Activated T-helper 1 cell treated with anti-CD3 and anti-CD28 coated beads, Interleukin-2, amount 50 U/mL, for 16 hours (primary cell): ENCODE measurements at places on chromosomes 3 and 15.

- no peak for DNase-seq
Observed at GRCh38 chr3:123939706-123940105, 21.3 kb downstream of the CCDC14 start.

GRCh38 chr3:196135693-196136639 lies 54.1 kb upstream of the TFRC start:
- no peak for DNase-seq

DNA sequence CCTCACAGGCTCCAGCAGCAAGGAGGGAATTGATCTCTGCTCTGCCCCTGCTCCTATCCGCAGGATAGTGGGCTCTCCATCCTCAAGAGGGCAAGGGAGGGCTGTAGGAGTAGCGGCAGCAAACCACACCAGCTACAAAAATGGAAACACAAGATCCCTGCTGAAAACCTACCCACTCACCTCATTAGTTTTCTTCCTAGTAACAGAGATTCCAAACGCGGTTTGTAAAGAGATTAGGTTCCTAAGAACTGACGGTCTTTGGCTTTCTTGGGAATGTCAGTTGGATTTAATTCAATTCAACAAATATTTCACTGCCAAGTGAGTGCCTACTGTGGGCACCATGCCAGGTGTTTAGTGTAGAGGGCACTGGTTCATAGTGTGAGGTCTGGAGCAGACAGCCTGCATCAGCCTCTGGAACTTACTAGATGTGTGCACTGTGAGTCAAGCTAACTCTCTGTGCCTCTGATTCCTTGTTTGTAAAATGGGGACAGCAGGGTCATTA lies 84.7 kb downstream of the MRPL46 start:
- no peak for DNase-seq

- no peak for DNase-seq
Observed at GRCh38 chr3:39637807-39638206, 170.3 kb downstream of the MOBP start.

- no peak for DNase-seq
Observed at GRCh38 chr15:45555934-45556608, 31.1 kb upstream of the BLOC1S6 start.

GRCh38 chr15:65389226-65389625 lies 11.4 kb upstream of the IGDCC3 start:
- no peak for DNase-seq

- no peak for DNase-seq
Observed at GRCh38 chr3:139006051-139006716, at the start of gene PRR23A. PRR23A (minus strand) TSS chr3:139006268; CDS start chr3:139006268, 0 bp downstream.

DNA sequence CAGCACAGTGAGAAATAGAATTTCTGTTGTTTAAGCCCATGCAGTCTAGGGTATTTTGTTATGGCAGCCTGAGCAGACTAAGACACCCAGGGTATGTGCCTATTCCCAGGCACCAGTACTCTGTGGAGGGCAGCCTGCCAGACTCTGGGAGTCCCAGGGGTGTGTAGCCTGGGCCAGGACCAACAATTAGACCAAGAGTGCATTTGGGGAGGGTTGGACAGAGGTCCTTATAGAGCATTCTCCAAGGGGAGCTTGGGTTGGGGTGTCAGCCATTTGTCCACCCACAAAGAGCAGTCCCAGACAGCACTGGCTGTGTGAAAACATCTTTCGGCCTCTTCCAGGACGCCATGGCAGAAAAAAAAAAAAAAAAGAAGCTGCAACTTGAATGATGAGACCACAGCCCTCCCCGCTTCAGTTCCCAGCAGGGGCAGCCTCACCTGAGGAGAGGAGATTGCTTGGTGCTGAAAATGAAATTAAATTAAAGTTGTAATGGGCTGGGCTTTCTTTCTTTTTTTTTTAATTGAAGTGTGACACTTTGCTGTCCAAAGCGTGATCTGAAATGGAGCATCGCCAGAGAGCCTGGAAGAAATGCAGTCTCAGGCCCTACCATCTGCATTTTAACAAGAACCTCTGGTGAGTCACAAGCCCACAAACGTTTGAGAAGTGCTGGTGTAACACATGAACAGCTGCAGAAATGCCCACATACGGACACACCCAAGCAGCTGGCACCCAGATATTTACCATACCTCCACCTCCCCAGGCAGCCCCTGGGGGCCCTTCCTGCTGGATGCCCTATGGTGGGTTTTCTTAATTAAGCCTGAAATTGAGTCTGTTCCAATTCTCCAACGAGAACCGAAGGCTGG lies 21.3 kb upstream of the CAV3 start:
- DNase-seq: no peak

- no peak for DNase-seq
Observed at GRCh38 chr3:177594096-177594495, 396.8 kb upstream of the TBL1XR1 start.

DNA sequence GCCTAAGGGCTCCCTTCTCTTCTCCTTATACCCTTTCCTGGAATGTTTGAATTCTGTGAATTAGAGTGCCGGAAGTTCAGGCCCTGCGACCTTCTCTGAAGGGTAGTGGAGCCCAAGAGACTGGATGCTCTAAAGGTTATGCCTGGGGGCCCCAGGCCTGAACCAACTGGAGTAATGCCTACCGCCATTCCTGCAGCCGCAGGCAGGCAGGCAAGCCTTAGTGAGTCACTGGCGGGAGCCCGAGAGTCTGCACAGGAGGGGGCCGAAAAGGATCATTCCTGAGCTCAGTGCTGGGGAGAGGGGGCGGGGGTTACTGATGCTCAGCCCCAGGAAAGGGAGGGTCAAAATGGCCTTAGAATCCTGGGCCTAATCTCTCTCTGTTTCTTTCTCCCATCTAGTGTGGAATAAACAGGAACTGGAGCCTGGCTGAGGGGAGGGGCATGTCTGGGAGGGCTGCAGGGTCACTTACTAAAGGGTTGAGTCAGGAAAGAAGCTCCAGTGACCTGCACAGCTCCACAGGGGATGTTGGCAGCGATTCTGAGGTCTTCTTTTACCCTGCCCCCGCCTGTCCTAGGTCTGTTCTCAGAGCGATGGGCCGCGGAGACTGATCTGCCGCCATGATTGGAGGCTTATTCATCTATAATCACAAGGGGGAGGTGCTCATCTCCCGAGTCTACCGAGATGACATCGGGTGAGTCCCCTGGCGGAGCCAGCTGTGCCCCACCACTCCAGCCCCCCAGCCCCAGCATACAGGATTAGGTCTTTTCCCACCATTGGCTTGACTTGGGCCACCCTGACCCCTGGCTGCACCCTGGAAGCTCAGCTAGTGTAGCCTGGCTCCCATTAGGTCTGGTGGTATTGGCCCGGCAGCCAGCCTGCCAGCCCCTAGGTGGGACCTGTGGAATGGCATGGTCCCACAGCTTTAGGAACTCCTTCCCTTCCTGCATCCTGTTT lies 2.0 kb downstream of the AP2M1 start:
- DNase-seq: no peak

DNA sequence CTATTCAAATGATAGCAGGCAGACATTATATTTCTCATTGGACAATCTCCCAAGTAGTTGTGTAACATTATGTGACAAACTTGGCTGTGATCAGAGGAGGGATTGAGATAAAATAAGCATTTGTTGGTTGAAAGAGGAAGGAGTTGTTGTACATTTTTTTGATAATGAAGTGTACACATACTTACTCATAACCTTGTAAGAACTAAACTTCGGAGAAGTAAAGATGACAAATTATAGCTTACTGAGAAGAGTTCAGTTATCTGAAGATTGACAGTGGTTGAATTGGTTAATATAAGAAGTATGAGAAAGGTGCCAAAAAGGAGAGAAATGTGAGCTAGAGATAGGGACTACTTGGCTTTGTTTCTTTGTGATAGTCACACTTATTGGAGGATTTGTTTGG lies 32.6 kb downstream of the STT3B start:
- DNase-seq: no peak

DNA sequence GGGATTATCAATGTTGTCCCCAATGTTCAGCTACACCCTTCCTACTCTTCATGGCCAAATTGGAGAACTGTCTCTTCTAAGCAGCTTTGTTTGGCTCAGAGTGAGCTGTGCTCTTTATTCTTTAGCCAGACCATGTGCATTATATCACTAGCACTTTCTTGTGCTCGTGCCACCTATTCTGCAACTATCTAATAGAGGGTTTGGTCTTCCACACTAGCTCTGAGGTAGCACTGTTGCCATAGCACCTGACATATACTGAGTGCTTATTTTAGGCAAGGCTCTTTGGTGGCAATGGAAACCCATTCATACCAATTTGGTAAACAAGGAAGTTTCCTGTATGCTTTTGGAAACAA lies 394.3 kb upstream of the C2CD4B start:
- no peak for DNase-seq

- no peak for DNase-seq
Observed at GRCh38 chr3:168086541-168087260, 9.0 kb downstream of the GOLIM4 start.

DNA sequence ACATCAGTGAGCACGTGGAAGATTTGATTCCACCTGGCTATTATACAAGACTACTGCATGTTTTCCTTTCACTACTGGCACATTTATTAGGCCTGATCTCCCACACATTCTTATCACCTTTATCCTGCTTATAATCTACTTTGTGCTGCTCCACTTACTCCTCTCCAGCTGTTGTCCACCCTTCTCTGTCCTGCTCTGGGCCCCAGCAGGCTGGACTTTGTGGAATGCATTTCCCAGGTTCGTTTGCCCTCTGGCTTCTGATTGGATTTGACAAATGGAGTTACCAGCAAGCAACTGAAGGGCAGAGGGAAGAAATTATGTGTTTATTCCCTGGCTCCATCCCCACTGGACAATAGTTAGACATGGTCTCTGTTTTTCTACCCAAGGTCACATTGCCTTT lies 75.5 kb downstream of the DCLK3 start:
- DNase-seq: no peak

- DNase-seq: no peak
Observed at GRCh38 chr3:128452678-128453275, 13.9 kb downstream of the DNAJB8 start.

- no peak for DNase-seq
Observed at GRCh38 chr3:84820906-84821305, 137.9 kb upstream of the CADM2 start.

DNA sequence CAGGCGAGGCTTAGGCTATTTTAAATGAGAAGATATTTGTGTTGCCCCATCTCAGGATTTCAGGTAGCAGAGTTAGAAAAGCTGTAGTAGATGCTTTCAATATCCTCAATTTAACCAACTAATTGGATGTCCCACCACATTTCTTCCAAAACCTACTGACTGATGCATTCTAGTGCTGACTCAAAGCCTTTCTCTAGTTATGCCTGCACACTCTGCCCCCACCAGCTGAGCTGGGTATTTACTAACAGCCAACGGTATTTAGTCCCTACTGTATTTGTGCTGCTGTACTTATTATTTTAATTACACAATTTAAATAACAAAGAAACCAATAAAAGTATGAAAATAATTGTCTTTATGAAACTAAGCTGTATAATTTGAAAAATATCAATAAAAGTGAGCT lies 139.5 kb downstream of the OSBPL10 start:
- no peak for DNase-seq

DNA sequence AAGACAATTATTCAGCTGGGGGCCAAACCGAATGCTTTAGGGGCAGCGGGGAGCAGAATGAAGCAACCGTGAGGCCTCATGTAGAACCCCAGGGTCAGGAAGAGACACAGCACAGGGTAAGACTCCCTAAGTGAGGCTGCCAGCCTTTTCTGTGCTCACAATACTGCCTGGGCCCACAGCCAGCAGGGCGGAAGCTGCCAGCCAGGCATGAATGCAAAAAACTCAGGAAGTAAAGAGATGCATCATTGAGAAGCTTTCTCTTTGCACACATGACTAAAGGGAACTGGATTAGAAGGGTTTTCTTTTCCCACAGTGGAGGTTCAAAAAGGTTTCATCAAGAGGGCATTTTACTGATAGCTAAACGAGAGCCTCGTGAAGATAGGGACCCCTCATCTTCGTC lies 33.3 kb downstream of the CA12 start:
- DNase-seq: no peak

- no peak for DNase-seq
Observed at GRCh38 chr3:183108470-183108869, 9.2 kb upstream of the MCCC1 start.

DNA sequence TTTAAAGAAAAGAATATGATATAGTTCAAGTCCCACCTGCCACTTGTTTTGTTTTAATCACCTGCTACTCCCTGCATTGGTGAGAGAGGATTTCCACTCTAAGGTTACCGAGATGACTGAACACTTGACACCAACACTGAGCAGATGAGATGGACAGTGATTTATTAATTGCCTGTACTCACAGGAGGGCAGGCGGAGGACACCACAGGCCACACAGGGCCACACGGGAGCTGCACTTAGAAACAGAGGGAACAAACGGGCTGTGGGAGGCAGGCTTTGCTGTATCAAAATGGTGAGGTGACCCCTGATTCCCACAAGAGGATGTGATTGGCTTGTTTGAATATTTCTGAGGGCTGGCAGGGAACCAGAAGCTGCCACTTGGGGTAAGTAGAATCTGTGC lies 10.8 kb downstream of the MINAR1 start:
- DNase-seq: no peak

GRCh38 chr15:77516786-77517185 lies 96.1 kb downstream of the HMG20A start:
- no peak for DNase-seq

DNA sequence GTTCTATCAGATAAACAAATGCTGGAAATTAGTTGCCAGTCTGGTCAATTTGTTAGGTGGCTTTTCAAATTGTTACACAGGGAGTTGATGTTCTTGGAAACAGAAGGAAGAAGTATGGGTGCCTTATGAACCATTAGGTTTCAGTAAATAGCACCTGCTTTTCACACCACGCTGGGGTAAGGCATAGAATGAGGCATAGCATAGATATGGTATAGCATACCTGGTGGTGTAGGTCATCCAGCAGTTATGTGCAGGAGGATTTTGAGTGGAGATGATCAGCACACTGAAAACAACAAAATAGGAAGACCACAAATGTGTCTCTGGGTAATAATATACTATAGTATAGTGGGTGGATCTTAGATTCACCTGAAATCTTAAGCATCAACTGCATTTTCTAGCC lies 121.4 kb downstream of the GMPS start:
- no peak for DNase-seq

DNA sequence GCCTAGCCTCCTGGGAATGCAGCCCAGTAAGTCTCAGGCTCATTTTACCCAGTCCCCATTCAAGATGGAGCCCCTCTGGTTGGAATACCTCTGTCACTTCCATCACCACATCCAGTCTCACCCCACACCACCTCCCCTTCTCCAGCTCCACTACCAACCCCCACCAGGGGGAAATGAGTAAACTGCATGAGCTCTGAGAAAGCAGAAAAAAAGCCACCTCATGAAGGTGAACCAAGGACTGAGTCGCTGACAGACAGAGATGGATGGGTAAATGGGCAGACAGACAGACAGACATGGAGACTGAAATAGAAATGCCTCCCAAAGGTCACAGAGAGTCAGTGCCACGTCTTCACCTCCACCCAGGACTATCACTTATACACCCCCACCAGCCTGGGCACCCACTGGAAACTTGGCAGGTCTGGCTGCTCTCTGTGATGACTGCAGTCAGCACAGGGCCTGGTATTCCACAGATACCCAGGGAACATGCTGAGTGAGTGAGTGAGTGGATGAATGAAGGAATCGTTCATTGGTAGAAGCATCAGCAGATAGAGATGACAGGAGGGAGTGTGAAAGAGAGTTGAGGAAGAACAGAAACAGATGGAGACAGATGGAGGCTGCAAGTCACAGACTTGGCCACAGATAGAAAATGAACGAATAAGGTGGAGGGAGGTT lies 4.9 kb upstream of the LOXL1 start:
- no peak for DNase-seq

- DNase-seq: no peak
Observed at GRCh38 chr15:90915808-90916440, 12.8 kb downstream of the MAN2A2 start.
